ENCODE measurements at places on chromosomes 3 and 15.

DNA sequence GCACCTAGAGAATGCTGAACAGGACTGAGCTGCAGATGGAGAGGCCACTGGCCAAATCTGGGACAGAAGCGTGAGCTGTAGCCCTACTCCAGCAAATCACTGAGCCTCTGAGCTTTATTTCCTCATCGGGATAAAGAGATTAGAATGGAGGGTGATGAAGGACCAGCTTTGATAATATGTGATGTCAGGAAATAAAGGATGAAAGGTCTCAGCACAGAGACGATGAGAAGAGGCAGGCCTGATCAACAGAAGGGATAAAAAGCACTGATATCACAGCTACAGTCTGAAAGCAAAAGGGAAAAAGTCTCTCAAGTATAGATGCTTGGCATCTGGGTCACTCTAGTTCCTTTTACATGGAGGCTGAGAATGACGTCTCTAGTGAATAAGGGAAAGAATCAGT is 70.0 kb downstream of the DHX30 start:
- no peak for DNase-seq

DNA sequence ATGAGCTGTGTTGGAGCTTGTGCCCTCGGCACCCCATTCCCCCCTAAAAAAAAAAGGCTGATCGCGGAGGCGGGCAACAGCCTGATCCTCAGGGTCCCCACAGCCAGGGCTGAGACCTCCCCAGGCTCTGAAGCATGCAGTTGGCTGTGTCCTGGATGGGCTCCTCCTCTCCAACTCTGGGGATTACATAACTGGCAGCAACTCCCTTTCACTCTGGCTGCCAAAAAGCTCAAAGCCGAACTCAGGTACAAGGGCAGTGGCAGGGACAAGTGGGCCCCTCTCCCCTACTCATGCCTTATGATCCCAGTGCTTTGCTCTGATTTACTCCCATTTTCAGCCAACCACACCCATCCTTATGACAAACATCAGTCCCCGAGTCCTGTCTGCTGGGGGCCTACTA is 18.3 kb downstream of the TPRA1 start:
- no peak for DNase-seq

DNA sequence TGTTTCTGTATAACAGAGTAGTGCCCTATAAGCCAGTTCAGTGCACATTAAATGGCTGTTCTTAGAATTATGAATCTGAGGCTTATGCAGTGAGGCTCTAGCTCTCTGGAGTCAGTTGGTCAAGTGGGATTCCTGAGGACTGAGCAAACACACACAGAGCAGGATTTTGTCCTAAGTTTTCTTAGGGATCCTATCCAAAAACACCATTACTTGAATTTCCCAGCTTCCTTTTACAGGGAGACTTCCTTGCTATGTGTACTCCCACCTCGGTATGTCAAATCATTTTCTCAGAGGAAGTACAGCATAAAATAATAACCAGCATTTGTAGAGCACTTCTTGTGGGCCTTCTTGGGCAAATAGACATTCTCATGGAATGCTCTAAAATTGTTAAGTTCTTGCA is 63.1 kb upstream of the GOLGA6B start:
- DNase-seq, result no peak

GRCh38 chr3:146374146-146374545 is 95.2 kb downstream of the PLSCR2 start:
- no peak for DNase-seq

DNA sequence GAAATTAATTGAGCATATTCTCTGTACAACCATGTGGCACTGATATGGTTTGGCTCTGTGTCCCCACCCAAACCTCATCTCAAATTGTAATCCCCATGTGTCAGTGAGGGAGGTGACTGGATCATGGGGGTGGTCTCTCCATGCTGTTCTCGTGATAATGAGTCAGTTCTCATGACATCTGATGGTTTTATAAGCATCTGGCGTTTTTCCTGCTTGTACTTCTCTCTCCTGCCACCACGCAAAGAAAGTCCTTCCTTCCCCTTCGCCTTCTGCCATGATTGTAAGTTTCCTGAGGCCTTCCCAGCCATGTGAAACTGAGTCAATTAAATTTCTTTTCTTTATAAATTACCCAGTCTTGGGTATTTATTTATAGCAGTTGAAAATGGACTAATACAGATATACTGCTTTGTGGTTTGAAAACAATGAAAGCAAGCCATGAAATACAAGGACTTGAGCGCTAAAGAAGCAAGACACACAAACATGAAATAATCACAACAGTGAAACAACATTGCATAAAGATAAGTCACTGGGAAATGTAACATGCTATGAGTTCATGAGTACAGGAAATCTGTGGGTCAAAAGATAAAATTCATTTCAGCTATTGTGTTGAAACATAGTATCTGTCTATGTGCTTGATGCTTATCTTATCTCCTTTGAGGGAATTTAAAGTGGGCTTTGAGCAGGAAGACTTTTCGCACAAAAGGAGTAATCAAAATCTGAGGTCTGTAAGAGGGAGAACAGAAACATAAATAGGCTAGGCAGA is 288.7 kb downstream of the GBE1 start:
- DNase-seq, result no peak

- no peak for DNase-seq
Measured at GRCh38 chr3:190826018-190826417, 36.5 kb downstream of the GMNC start.

- no peak for DNase-seq
Measured at GRCh38 chr3:128324911-128325592, 141.6 kb downstream of the DNAJB8 start.

All from C1 segment of cervical spinal cord (tissue), 14 donors.